COR-L47 (cell line): ENCODE measurements at places on chromosomes 11 and 22.

GRCh38 chr11:76096552-76096951 lies 109.8 kb downstream of the WNT11 start:
- no peak for DNase-seq

- DNase-seq, result peak; percentile 76
Observed at GRCh38 chr22:42427167-42427566, 5.0 kb downstream of the NFAM1 start.

GRCh38 chr11:1295591-1295990 lies 13.8 kb downstream of the TOLLIP start:
- DNase-seq, result no peak

- no peak for DNase-seq
Observed at GRCh38 chr22:49678137-49678841, 149.4 kb downstream of the BRD1 start.

GRCh38 chr11:64767344-64768299 lies 7.8 kb upstream of the PYGM start:
- DNase-seq, result peak; percentile 50

- DNase-seq, result no peak
Observed at GRCh38 chr11:17604201-17604914, 57.3 kb downstream of the OTOG start.

DNA sequence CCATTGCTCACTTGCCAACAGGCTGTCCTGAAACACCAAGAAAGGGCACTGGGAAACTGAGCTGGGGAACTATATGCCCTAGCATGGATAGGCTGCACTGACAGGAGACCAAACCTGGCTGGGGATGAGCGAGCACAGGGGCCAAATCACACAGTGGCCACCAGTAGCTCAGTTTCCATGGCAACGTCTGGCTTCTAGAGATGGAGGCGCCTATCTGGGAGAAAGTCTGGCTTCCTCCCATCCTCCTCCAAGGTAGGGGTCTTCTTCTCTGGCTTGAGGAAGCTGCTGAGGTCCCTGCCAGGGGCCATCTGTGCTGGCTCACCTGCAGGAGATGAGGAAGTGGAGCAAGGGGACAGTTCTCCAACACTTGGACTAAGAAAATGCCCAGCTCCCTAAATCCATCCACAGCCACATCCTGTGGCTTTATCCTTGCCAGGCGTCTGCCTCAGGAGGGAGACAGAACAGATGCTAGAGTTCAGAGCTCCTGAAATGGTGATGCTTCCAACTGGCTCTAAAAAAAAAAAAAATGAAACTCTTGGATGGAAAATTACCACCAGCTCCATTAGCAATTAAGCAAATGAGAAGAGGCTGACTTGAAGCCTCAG lies 48.3 kb downstream of the SYT13 start:
- no peak for DNase-seq

DNA sequence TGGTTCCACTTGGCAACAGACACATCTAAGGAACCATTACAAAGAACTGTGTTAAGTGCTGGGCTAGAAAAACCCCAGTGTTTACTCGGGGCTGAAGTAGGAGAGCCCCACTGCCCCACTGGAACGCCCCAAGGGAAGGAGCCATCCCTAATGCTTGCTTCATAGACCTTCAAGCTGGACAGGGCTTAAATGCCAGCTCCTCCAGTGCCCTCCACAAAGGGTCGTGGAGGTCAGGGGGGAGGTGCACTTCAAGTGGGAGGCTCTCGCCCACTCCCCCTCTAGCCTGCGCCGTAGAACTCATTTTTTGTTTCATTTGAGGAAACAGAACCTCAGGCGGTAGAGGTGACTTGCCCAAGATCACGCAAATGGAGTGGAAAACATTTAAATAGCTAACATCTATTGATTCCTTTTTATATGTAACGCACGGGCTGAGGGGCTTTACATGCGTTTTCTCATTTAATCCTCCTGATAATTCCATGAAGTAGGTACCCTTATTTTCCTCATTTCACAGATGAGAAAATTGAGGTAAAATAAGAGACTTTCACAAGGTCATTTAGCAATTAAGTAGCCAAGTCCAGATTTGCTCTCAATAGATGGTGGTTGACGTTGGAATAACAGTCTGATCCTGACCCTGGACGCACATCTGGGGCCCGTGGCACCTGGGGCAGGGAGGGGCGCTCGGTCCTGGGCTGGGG lies 545 bp upstream of the ZDHHC13 start:
- no peak for DNase-seq

GRCh38 chr11:132464003-132464342 lies 1068.3 kb downstream of the OPCML start:
- DNase-seq, result no peak

- DNase-seq, result no peak
Observed at GRCh38 chr11:30775233-30775522, 189.0 kb upstream of the MPPED2 start.

DNA sequence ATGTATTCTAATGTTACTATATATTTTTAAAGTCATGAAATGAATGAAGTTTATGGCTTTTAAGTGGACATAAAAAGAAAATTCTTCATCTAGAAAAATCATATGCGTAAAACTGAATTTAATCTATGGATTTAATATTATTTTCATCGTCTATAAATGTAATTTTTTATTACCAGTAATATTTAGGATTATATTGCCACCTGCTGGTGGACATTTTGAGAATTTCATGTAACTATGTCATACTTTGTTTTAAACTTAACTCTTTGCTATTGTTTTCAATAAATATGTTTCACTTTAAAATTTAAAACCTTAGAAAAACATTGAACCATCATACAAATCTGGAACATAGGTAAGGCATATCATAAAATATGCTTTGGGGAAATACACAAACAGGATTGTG lies 66.5 kb upstream of the CEP126 start:
- DNase-seq, result peak; percentile 34

GRCh38 chr11:29119707-29120618 lies 896.9 kb downstream of the KCNA4 start:
- no peak for DNase-seq

- no peak for DNase-seq
Observed at GRCh38 chr22:44462246-44463010, 35.6 kb downstream of the RTL6 start.

GRCh38 chr22:36156515-36157419 lies 3.8 kb downstream of the APOL3 start:
- no peak for DNase-seq

DNA sequence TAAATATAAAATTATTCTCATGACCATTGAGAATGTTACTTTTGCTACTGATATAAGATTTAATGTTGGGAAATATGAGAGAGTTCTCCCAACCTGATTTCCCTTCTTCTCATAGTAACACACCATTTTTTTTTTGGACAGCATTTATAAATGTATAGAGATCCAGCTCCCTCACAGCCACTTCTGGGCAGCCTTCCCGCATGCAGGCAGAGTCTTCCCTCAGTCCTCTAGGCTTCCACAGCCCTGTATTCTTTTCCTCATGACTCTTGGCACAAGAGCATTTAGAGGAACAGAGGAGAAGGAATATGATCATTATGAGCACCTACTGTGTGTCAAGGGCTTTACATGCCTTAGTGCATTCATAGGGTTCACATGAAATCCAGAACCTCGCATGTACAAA lies 9.0 kb downstream of the DTX4 start:
- no peak for DNase-seq
